GM20000 (cell line): ENCODE measurements at places on chromosomes 5 and 9.
A peak's percentile ranks its signal among the peaks of the same experiment; 100 is the strongest.

- DNase-seq: no peak
These were observed 381.0 kb upstream of the IRX4 start for GRCh38 chr5:2263763-2264162.

DNA sequence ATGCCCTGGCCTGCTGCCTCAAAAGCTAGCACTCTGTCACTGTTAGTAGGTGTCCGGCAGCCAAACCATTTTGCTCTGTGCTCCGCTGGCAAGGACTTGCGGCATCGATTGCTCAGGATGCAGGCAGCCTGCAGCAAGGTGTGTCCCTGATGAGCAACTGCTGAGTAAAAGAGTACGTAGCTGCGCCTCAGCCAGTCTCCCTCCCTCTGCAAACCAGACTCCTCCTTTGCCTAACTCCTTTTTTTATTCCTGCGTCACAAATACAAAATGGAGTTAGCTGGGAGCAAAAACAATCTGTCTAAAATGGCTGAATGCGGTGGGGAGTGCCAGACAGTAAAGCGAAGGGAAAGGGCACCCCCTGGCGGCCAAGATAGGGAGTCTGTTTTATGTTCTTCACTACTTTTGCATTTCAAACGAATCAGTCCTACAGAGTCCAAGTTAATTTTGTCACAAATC, 61.1 kb downstream of the DIAPH1 start:
- DNase-seq: peak; percentile 55

- no peak for DNase-seq
These were observed 166.4 kb downstream of the PIK3R1 start for GRCh38 chr5:68381909-68382308.

DNA sequence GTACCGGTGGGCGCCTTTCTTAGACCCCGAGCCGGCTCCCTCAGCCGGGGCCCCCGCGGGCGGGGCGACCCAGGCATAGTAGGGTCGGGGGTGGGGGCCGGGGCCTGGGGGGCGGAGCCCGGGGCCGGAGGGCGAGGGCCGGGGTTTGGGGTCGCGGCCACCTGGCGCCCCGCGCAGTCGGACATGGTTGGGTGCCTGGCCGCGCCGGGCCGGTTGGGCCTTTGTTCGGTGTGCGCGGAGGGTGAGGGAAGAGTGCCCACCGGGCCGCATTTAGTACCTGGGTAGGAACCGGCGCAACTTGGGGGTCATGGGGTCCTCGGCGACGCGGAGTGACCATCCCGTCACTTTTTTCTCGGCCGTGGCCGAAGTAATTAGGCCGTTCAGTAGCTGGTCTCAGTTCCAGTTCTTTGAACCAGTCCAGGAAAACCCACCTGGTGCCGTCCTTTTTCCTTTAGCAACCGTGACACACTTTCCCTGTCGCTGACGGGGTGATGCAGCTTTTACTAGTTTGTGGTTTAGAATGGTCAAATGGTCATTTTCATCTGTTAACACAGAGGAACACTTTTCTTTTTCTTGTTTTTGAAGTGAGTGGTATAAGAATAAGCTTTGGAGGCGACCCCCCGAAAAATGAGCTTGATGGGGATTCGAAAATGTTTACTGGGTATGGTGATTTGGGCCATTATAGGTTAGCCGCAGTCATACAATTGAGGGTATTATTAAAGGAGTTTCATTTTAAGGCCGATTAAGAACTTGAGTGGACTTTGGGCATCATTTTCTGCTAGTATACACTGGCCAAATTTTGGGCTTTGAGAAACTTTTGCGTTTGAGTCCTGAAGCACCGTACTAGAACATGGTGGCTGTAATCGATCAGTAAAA, 589 bp downstream of the CKS2 start:
- no peak for DNase-seq

GRCh38 chr9:104758974-104759373, 5.0 kb upstream of the NIPSNAP3B start:
- DNase-seq: no peak

DNA sequence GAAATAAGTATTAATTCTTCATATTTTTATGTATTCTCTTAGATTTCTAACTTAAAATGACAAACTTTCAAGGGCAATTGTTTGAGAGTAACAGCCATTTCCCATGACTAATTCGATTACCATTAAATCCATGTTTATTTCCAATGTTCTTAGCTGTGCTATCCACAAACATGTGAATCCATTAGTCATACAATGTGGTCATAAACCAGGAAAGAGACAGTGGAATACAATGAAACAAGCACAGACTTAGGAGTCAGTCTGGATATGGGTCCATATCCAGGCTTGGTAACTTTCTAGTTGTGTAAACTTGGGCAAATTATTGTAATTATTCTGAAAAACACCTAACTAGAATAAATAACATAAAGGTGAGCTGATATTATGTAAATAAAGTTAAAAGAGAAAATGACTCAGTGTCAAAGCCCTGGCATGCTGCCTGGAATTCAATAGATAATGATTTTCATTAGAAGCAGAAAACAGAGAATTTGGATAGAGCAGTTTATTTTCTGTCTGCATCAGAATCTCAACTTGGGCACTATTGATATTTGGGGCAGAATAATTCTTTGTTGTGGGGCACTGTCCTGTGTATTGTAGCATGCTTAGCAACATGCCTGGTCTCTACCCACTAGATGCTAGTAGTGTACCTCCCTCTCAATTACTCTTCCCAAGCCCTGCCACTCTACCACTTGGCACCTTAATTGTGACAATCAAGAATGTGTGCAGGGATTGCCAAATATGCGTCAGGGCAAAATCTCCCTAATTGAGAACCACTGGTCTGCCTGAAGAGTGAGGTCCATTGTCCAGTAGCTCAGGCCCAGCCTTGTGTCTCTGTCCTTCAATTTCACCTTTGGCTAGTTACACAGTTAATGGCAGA, 44.7 kb upstream of the SLC27A6 start:
- DNase-seq: no peak

- no peak for DNase-seq
These were observed 8.8 kb downstream of the MSX2 start for GRCh38 chr5:174733091-174733690.

- DNase-seq: no peak
These were observed 99.1 kb downstream of the KCNT1 start for GRCh38 chr9:135801070-135801469.

DNA sequence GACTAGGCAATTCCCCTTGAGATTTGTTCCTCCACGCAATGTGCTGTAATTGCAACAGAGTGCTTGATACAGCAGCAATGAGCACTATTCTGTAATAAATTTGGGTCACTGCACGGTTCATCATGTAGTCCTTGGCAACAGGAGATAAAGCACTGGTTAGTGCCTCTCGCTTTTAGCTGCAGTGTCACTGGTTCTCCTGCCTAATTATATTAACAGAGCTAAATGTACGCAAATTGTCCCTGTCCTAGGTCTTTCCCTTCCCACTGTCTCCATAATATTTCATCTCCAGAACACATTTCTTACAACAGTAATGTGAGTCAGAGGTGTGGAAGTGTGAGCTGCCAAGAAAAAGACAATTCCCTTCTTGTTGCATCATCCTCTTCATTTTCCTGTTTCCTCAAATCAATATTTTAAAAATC, 553.1 kb downstream of the ZNF608 start:
- DNase-seq: no peak

GRCh38 chr5:36879274-36880033, 2.9 kb downstream of the NIPBL start:
- no peak for DNase-seq

DNA sequence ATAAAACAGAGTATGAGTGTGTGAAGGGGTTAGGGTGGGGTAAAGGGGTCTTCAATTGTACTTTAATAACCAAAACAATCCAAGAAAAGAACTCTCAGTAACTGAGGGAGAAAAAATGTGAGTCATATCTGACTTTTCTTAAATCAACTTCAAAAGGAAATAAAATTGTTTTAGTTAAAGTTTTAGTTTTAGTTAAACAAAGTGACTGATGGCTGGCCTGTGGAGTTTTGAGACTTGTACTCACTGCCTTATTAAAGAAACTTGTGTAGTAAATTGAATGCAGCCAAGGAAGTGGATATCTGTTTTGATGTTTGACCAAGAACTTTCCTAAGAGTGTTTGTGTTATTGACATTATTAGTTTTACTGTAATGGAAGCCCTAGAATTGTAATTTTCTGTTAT, 2032.6 kb downstream of the MAT2B start:
- DNase-seq: no peak

GRCh38 chr9:116842658-116843057, 155.6 kb downstream of the TRIM32 start:
- no peak for DNase-seq

GRCh38 chr5:76114179-76114851, 31.1 kb downstream of the SV2C start:
- no peak for DNase-seq

GRCh38 chr5:91830361-91830953, 447.3 kb upstream of the ARRDC3 start:
- DNase-seq: no peak

DNA sequence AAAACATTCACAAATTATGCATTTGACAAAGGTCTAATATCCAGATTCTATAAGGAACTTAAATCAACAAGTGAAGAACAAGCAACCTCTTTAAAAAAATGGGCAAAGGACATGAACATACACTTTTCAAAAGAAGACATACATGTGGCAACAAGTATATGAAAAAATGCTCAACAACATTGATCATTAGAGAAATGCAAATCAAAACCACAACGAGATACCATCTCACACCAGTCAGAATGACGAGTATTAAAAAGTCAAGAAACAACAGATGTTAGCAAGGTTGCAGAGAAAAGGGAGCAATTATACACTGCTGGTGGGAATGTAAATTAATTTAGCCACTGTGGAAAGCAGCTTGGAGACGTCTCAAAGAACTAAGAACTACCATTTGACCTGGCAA, 38.9 kb upstream of the TNFSF15 start:
- DNase-seq: no peak
